Cortex of kidney (tissue), 1 donor: ENCODE measurements at places on chromosomes 16 and 17.

DNA sequence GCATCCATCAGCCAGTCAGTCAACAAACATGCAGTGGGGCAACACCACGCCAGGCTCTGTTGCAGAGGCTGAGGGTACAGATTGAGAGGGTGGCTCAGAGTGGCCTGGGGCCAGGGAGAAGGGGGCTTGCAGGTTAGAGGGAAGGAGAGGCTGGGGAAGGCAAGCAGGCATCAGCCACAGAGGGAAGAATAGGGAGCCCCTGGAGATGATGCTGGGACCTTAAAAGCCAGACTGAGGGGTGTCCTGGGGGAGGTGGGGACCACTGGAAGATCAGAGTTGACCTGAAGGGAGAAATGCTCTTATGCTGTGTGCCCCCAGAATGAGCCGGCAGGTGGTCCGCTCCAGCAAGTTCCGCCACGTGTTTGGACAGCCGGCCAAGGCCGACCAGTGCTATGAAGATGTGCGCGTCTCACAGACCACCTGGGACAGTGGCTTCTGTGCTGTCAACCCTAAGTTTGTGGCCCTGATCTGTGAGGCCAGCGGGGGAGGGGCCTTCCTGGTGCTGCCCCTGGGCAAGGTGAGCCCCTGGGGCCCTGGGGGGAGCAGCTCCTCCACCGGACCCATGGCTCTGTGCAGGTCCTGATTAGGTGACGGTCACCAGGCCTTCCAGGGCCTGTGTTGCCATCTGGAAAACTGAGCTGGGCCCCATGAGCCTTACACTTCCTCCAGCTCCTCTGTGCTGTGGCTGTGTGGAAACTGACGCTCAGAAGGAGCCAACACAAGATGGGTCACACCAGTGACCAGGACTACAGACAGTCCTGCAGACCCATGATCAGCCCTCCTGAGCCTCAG, 1.7 kb downstream of the CORO1A start:
- no peak for DNase-seq

GRCh38 chr16:17632667-17633066, 161.9 kb upstream of the XYLT1 start:
- no peak for DNase-seq

DNA sequence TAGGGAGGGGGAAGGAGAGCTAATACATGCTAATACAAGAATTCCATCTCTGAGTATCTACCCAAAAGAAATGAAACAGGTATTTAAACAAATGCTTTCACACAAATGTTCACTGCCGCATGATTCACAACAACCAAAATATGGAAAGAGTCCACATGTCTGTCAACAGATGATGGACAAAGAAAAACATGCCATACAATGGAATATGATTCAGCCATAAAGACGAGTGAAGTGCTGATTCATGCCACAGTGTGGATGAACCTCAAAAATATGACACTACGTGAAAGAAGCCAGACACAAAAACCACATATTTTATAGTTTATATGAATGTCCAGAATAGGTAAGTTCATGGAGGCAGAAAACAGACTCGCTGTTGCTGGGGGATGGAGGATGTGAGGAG, 321.4 kb downstream of the FOXL1 start:
- no peak for DNase-seq

- no peak for DNase-seq
Measured at GRCh38 chr16:12971241-12971640, 69.8 kb downstream of the SHISA9 start.

GRCh38 chr16:31216422-31217135, at the start of gene PYDC1:
PYDC1 (minus strand) TSS chr16:31217135; CDS start chr16:31217028, 107 bp downstream.
- no peak for DNase-seq

DNA sequence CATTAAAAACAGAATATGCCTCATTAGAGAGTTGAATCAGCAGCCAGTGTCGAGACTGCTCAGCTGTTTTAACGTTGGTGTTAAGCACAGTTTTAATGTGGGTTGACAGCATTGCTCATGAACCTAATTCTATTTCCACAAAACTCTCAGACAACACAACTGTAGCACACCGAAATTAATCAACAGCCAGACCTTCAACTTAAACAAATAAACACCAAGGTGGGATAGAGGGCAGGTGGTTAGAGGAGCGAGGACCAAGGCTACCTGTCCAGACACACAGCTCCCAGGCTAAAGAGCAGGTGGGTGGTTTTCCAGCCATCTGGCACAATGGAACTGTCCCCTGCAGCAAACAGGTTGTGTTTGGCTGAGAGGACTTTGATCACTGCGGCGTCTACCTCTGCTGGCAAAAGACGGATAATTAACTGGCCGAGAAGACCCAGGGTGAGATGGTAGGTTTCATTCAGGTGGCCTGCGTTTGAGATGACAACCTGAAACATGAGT, 69.6 kb upstream of the ATP2A3 start:
- DNase-seq: no peak

DNA sequence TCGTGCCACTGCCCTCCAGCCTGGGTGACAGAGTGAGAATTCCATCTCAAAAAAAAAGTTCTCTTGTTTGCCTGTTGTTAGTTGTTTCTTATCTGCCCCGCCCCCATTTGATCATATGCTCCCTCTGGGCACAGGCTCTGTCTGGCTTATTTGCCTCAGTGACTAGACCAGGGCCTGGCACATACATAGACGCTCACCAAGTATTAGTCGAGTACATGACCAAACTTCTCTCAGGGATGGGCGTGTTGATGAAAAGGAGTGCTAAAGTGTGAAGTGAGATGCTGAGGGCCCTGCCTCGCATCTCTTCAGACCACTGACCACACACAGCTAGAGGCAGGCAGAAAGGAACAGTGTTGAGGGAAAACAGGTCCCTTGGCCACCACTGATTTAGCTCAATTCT, 3.3 kb upstream of the HELZ start:
- no peak for DNase-seq
